ENCODE measurements at places on chromosomes 12 and 14.

DNA sequence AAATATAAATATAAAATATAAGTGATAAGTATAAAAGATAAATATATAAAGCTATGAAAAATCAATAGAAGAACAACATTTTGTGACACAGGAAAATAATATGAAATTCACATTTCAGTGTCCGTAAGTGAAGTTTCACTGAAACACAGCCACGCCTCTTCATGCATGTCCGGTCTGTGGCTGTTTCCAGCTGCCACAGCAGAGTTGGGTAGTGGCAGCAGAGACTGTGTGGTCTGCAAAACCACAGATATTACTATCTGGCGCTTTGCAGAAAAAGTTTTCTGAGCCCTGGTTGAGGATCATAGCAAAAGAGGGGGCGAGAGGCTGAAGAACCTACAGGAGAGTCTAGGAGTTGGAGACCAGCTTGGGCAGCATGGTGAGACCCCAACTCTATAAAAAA is 780 bp downstream of the SERPINA4 start:
- DNase-seq: no peak

DNA sequence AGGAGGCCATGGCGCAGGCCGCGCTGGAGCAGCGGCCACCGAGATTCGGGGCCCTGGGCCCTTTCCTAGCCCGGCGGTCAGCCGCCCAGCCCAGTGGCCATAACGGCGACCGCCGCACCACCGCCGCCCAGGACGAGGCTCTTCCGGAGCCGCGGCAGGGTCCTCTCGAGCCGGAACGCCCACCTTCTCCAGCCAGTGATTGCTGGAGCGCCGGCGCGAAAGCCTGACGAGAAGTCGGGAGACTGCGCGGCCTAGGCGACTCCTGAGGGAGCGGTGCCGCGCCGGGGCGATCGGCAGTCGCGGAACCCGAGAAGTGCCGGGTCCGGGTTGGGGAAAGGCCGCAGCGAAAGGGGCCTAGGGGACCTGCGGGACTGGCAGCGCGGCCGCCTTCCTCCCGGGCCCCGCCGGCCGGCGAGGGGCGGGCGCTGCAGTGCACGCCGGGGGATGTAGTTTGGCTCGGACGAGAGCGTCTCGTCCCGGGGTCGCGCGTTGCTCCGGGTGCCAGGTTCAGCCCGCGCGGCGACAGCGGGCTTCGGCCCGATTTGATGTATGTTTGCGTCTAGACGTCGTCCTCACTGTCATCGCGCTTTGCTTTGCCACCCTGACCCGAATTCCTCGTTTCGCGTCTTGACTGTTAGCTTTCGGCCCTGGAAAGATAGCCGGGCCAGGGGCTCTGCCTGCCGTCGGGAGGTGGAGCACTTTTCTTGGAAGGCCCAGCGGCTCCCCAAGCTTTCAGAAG is at the start of gene VTI1B:
Gene VTI1B (minus strand): TSS at position 153 of the 739 bp plus-strand sequence. CDS start 143 bp downstream, at position 10.
- DNase-seq: peak; percentile 86

DNA sequence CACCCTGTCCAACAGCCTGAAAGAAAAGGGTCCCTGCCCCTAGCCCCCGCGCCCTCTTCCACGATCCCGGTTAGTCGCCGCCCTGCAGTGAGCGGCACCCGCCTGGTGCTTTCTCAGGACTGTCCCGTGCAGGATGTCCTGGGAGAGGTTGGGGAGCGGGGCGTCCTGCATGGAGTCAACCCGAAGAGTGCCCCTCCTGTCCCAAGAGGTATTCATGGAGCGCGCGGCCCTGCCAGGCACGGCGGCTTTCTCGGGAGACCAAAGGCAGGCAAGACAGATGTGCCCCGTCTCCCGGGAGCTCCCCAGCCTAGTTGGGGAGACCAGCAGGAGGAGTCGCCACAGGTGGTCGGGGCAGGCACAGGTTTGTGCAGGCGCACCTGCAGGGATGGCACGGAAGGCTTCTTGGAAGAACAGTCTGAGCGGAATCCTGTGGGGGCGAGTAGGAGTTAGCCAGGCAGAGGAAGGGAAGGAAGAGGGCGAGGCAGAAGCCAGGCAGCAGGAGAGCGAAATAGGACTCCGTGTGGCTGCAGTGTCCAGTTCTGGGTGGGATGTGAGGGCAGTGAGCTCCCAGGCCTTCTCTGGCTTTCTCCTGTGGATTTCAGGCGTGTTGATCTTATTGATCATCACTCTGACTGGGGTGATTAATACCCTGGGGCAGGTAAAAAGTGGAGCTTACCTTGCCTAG is 723 bp downstream of the SIVA1 start:
- no peak for DNase-seq

DNA sequence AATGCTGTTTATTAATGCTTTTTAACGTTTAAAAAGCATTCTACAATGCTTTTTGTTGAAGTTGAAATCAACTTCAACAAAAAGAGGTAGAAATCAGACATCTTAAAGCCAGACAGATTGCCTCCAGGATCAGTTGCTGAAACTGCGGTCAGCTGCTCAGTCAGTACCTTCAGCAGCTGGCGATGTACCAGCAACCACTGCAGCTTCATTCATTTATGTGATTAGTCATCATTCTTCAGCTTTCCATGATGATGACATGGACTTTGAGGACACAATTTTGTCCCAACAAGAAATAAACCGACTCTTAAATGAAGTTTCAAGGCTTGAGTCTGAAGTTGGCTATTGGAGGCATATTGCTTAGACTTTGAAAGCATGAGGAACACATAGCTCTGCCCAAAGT is 31.5 kb upstream of the NUAK1 start:
- no peak for DNase-seq

DNA sequence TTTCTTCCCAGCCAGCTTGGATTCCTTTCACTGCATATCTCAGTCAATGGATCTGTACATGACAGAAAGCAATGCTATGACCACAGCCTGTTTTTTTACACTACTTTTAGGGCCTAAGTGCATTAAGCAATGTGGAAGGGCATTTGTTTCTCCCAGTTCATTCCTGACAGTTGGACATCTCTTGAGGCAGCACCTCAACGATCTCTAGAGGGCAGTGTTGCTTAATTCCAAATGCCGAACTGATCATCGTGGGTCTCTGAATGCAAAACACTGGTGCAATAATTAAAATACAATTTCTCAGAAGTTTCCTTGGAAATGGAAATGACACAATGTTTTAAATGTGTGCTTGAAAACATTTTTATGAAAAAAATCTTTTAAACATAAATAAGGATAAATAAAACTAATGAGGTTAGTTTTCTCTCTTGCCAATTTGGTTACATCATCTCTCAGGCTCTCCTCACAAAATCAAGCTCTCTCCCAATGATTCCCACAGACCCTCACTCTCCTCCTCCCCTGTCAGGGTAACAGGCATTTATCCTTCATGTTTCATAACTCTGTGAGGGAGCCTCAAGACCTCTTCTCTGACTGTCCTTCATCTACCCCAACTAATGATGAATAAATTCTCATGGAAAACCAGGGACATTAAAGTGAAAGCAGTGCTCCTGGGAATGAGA is 192.4 kb upstream of the SLC16A7 start:
- DNase-seq: no peak

DNA sequence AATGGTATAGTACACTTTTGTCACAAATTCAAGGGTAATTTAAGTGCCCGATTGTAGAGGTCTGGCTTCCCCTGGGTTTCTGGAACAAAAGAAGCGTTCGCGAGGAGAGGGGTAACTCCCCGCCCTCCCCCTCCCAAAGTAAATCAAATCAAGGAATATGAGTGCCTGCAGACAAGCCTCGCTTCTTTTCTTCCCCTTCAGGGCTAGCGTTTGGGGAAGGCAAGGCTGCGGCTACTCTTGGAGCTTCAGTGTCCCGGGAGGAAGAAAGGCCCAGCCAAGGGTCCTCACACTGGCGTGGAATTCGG is 456 bp upstream of the TMPO start:
- DNase-seq: no peak

DNA sequence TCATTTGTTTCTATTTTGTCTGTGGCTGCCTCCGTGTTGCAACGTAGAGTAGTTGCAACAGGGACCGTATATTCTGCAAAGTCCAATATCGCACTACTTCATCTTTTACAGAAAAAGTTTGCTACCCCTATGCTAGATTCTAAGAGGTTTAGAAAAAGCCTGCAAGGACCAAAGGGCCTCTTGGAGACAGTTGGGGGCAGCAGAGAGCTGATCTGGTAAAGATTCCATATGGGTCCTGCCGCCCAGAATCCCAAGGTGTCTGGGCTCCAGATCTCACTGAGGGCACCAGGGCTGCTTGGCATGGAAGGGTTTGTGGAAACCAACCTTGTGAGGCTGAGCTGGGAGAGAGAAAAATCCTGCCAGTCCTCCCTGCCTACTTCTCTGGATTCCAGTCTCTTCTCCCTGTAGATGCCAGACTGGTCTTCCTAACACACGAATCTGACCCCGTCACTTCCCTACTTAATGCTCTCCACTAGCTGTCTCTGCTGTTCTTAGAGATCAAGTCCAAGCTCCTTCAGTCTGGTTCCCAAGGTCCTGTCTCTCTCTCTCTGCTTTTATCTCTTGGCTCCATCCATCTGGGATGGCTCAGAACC is 74.6 kb downstream of the GLRX5 start:
- no peak for DNase-seq

GRCh38 chr12:110809149-110809548 is 37.6 kb upstream of the CCDC63 start:
- DNase-seq: no peak

DNA sequence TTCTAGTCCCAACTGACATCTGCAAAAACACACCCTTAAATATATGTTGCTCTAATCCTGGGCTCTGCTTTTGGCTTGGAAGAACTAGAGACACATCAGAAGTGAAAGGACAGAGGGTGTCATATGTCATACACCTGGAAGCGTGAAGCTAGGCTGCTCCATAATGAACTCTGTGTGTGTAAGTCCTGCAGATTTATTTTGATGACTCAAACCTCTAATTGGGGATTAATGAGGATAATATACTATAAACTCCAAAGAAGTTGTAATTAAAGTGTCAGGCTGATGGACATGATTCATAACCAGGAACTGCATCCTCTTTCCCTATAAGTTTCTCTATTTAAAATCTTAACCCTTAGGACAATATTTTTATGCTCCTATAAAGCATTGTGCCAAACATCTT is 4.4 kb upstream of the KCNK10 start:
- DNase-seq: no peak

DNA sequence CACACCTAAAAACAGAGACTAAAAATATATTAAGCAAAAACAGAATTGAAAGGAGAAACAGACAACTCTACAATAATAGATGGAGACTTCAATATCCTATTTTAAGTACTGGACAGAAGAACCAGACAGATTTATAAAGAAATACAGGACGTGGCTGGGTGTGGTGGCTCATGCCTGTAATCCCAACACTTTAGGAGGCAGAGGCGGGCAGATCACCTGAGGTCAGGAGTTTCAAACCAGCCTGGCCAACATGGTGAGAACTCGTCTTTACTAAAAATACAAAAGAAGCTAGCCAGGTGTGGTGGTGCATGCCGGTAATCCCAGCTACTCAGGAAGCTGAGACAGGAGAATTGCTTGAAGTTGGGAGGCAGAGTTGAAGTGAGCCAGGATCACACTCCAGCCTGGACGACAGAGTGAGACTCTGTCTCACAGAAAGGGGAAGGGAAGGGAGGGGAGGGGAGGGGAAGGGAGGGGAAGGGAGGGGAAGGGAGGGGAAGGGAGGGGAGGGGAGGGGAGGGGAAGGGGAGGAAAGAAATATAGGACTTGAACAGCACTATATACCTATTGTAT is 53.0 kb downstream of the CDK17 start:
- no peak for DNase-seq

DNA sequence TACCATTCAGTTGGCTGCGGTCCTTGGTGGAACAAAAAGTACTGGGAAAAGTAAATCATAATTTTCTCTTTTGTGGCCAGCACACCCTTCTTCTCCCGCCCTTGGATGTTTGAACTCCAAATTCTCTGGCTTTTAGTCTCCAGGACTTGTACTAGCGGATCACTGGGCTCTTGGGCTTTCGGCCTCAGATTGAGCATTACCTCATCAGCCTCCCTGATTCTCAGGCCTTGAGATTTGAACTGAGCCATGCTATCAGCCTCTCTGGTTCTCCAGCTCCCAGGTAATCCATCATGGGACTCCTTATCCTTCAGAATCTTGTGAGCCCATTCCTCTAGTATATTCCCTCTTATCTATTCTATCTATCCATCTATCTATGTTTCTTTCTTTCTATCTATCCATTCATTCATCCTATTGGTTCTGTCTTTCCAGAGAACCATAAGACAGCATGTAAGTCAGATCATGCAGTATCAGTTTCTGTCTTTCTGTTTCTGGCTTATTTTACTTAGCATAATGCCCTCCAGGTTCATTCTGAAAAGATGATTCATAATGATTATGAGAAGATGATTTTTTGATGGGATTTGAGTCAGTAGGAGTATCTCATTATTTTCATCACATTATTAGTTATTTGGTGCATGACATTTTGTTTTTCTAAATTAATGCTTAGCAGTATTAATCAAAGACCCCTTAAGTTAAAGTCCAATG is 814.9 kb downstream of the LRFN5 start:
- no peak for DNase-seq

DNA sequence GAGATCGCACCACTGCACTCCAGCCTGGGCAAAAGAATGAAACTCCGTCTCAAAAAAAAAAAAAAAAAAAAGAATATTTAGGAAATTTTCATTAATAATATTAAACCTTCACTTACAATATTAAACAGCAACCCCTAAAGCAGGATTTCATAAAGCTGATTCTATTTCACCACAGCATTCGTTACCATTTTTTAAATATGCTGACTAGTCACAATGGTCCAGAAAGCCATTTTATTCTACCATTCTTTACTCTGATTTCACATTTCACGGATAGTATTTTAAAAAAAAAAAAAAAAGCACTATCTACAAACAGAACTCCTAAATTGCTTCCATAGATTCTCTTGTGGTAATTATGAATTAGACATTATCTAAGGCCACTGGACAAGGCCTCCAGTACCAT is 27.6 kb downstream of the SARNP start:
- DNase-seq: no peak

DNA sequence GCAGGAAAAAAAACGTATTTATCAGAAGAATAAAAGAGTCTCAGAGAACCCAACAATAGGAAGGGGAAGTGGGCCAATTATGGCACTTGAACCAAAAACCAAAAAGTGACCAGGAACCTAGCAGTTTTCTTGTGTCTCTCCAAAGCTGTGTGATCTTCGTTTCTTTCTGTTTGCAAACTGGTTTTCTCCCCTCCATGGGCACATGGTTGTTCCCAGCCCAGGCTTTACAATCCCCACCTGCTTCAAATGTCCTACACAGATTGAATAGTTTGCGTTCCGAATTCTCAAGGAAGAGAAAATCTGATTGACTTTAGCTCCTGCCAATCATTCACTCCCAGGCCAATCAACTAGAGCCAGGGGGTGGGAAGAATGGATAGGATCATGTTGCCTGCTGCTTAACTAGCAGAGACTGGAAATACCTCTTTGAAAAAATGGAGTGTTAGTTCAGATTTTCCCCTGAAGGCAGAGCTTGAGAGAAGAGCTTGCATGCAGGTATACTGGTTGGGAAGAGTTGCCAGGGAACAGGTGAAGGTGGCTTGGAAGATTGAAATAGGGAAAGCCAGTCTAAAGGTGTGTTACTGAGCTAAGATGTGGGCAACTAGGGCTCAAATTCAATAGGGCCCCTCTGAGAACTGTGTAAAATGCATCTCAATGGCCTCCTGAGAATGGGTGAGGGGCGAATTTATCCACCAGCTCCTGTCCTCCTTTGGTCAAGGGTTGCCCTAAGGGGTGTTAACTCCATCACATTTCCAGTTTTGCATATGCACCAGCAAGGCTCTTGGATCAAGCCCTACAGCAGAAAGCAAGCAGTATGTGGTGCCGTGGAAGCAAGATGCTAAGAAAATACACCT is 106.4 kb upstream of the SRRM4 start:
- no peak for DNase-seq
